ENCODE measurements at places on chromosomes 13 and 19.

- no peak for DNase-seq
These were observed 397.7 kb downstream of the TDRD3 start for GRCh38 chr13:60794751-60795150.

DNA sequence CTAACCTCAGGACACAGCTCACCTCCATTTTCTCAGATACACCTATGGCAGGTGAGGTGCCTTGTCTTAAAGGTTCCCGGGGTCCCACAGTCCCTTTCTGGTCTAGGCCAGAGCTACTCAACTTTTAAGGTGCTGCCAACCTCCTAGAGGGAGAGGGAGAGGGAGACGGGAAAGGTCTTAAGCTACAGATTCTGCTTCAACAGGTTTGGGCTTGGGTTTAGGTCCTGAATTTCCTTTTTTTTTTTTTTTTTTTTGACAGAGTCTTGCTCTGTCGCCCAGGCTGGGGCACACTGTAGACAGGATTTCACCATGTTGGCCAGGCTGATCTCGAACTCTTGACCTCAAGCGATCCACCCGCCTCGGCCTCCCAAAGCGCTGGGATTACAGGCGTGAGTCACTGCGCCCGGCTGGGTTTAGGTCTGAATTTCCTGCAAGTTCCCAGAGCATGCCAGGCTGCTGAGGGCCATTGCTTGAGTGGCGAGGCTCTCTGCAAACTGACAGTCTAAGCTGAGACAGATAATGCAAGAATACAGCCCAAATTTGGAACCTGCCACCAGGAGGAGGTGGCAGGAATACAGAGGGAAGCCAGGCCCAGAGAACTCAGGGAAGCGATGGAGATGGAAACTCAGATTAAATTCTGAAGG lies 7.8 kb upstream of the SYCN start:
- no peak for DNase-seq

DNA sequence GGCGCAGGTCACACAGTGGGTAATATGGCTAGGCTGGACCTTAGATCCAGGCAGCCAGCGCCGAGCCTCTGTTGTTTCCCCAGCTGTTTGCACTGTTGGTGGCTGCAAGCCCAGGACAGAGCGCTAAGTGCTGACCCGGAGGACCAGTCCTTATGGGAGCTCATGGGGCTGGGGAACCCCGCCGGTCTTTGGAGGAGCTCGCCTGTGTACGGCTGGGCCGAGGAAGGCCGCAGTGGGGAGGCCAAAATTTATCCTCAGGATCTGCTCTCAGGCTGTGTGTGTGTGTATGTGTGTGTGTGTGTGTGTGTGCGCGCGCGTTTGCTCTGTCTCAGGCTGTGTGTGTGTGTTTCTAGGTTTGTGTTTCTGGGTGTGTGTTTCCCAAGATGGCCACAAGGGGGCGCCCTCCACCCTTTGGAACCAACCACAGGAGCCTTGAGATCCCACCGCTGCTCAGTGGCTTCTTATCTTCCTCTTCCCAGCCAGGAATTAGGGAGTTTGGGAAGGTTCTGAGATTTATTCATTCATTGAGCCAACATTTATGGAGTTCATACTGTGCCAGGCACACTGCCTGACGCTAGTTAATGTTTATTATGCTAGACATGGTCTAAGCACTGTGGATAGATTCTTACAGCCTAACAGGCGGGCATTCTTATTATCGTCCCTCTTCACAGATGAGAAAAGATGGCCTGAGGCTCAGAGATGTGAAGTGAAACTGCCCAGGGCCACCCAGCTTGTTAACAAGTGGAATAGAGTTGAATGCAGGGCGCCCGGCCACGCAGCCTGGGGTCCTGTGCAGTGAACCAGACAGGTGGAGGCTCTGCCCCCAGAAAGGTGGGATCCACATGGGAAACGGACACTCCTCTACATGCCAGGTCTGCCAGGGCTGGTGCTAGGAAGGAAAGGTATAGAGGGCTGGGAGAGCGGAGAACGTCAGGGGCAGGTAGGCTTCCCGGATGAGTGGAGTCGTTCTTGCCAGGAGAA lies 13.0 kb downstream of the PGLYRP1 start:
- peak; percentile 37 for DNase-seq

- no peak for DNase-seq
These were observed 924 bp downstream of the TNFSF13B start for GRCh38 chr13:108270442-108270841.

GRCh38 chr13:113631341-113632095 lies 26.5 kb downstream of the ATP4B start:
- DNase-seq = no peak

DNA sequence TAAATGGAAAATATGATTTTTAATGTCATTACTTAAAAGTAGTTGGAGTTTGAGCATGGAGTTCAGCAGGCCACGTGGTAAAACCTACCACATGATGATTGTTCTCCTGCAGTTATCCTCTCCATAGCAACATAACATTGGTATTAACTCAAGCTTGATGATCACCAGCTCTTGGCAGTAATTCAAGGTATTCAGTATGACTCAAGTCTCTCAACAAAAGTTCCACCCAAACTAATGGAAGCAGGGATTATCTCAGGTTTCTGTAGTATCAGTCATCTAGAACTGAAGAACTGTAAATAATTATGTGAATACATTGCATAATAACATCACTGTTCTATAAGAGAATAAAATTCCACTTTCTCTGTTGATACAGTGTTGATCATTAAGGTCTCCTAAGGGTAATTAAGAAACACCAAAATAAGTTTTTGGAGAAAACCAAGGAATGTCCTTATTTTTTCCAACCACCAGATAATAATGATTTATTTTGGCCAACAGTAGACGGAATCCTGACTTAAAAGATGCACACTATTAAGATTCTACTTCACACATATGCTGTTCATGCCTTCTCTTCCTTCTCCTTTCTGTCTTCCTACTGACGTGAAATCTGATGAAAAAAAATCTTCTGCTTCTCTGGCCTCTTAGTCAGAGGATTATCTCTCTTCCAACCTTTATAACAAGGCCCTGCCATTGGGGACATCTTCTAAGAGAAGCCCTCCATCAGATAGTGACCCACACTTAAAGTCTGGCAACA lies 1092.3 kb downstream of the EFNB2 start:
- peak; percentile 99 for DNase-seq

- no peak for DNase-seq
These were observed 16.4 kb downstream of the FREM2 start for GRCh38 chr13:38703255-38703654.

- no peak for DNase-seq
These were observed 30.0 kb upstream of the RFXAP start for GRCh38 chr13:36789061-36789460.

DNA sequence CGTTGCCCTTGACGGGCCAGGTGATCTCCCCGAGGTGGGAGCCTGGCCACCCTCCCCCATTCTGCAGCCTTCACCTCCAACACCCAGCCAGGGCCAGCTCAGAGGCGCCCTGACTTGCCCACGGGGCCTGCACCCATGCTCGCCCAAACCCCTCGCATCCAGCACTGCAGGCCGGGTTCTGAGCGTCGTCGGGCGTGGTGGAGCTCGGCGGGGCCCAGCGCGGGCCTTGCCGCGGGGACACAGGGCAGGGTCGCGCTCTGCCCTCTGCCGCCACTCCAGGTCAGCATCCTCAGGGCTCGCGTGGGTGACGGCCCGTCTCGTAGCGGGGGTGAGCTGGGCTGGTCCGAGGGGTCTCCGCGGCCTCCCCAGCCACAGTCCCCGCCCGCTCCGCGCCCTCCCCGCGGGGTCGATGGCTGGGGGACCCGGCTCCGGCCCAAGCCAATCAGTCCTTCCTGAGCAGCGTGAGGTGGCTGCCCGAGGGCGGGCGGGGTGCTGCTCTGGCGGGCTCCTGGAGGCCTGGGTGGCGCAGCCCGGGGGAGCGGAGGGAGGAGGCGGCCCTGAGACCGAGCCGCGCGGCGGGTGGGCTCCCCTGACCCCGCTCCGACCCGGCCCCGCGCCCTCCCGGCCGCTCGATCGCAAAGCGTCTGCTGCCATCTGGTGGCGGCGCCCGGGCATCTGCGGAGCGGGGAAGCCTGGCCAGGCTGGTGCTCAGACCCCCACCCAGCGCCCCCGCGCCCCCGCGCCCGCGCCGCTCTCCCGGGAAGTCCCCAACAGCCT lies 61.4 kb downstream of the CCNE1 start:
- DNase-seq = no peak

Data from astrocyte (in vitro differentiated cells and primary cell).